NCI-H2107 (cell line): ENCODE measurements at places on chromosomes 3 and 15.

DNA sequence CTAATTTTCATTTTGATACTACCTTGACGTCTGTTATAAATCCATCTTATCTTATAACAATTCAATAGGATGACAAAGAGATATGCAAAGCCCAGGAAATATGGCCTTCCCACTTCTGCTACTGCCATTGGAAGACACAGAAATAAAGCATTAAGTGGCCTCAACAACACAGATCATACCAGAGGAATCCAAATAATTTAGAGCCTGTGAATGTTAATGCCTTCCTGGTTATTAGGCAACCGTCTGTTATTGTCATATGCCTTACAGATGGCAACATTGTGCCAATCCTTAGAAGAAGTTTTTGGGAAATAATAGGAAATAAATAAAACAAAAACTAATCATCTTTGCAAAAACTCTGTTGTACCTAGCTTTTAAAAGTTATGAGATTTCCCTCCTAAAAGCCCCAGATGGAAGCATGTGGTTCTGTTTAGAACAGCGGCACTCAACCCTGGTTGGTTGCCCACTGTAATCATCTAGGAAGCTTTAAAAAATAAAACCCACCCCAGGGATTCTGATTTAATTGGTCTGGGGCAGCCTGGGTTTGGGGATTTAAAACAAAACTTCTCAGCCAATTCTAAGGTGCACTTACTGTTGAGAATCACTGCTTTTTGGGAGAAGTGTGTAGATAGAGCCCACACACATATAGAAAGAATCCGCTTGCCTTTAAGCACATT, 704.8 kb upstream of the CFAP20DC start:
- DNase-seq: no peak

DNA sequence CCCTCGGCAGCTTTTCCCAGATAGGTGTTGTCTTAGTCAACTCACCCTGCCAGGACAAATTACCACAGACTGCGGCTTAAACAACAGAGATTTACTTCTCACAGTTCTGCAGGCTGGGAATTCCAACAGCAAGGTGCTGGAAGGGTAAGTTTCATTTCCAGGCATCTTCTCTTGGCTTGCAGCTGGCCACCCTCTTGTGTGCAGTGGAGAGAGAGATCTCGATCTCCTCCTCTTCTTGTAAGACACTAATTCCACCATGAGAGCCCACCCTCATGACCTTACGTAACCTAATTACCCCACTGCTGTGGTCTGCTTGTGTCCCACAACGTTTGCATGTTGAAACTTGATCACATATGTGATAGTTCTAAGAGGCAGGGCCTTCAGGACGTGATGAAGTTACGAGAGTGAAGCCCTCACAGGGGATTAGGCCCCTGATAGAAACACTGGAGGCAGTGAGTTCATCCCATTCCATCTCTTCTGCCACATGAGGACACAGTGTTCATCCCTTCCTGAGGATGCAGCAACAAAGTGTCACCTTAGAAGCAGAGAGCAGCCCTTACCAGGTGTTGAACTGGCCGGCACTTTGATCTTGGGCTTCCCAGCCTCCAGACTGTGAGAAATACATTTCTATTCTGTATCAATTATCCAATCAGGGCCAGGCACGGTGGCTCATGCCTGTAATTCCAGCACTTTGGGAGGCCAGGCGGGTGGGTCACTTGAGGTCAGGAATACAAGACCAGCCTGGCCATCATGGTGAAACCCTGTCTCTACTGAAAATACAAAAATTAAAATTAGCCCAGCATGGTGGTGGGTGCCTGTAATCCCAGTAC, 247.7 kb downstream of the PLCL2 start:
- DNase-seq: no peak

DNA sequence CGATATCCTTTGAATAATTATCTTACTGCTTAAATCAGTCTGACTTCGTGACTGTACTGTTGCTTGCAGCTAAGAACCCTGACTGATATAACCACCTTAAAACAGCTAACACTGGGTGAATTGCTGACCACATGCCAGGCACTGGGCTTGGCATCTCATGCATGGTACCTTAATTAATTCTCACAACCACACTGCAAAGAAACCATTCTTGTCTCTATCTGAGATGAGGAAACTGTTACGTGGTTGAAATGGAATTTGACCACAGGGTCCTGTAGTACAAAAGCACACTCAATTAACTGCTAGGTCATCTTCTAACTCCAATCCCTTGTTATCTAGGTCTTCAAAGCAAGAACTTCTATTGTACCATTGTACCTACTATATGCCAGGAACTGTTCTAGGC, 92.7 kb upstream of the PRICKLE2 start:
- no peak for DNase-seq

DNA sequence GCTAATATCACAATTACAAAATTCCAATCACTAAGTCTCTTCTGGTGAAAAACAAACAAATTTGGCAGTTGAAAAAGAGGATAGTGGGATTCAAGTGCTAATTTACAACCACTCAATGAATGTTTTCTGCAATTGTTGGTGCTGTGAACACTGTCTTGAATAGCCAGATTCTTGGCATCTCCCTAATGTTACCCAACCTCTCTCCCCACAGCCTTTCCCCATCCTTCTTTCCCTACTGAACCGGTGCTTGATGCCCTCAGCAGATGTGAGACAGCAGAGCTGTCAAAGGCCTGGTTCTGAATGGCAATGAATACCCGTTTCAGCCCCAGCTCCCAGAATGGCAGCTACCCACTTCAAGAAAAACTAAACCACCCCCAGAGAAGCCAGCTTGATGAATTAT, 22.5 kb upstream of the BHLHE40 start:
- no peak for DNase-seq

DNA sequence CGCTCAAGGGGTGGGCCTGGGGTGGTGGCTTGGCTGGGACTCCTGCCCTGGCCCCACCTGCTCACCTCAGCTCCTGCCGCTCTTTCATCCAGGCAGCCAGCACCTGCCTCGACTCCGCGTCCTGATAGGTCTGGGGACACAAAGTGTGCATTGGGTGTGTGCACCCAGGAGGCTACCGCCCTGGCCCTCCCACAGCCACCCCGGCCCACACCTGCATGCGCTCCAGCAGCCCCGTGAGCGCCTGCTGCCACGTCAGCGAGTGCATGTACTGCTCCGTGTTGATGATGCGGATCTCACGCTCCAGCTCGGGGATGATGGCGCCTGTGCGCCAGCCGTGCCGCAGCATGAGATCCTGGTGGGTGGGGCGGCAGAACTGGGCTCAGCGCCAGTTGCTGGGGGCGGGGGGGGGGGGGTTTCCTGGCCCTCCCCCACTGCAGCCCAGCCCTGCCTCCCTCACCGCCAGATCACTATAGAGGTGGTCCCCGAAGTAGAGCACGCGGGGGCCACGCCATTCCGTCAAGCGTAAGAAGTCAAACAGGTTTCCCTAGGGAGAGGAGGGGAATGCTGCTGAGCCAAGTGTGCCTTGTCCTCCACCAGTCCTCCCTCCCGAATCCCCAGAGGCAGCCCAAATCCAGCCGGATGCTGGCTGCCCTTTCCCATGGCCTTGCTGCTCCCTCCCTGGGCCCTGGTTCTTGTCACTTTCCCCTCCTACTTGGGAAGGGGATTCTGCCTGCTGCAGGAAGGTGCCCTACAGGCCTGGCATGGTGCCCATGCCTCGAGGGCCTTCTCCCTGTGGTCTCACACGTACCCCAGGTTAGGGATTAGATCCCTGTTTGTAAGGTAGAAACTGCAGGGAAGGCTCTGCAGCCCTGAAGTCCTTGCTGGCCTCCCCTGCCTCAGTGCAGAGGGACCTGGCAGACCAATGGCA, 8.6 kb downstream of the NT5DC2 start:
- no peak for DNase-seq

DNA sequence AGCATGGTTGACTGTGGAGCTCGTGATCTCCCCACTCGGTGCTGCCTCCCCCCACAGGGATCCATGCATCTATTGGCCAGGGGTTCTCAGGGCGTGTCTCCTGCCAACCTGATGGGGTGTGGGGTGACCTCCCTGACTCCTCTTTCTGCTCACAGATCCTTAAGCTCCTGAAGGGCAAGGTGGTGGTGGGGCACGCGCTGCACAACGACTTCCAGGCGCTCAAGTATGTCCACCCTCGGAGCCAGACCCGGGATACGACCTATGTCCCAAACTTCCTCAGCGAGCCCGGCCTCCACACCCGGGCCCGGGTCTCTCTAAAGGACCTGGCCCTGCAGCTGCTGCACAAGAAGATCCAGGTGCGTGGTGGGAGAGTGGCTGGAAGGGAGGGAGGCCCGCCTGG, 7.9 kb downstream of the AEN start:
- no peak for DNase-seq

DNA sequence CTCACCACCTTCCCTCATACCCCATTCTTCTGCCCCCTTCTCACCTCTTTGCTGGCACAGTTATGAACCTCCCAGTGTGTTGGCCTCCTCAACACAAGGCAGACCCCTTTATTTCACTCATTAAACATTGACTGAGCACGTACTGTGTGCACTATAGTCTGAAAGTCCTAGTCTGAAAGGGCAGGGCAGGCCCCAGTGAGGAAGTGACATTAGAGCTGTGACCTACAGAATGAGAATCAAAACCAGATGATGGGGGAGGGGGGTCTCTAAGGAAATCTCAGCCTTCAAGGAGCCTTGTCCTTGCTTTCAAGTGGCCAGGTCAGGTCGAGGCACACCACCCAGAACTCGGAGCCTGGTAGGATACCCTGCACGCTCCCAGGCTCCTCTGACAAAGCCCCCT, 3.5 kb downstream of the SLC28A1 start:
- no peak for DNase-seq

- DNase-seq: no peak
Measured at GRCh38 chr3:33115024-33115768, 1.4 kb downstream of the CRTAP start.

DNA sequence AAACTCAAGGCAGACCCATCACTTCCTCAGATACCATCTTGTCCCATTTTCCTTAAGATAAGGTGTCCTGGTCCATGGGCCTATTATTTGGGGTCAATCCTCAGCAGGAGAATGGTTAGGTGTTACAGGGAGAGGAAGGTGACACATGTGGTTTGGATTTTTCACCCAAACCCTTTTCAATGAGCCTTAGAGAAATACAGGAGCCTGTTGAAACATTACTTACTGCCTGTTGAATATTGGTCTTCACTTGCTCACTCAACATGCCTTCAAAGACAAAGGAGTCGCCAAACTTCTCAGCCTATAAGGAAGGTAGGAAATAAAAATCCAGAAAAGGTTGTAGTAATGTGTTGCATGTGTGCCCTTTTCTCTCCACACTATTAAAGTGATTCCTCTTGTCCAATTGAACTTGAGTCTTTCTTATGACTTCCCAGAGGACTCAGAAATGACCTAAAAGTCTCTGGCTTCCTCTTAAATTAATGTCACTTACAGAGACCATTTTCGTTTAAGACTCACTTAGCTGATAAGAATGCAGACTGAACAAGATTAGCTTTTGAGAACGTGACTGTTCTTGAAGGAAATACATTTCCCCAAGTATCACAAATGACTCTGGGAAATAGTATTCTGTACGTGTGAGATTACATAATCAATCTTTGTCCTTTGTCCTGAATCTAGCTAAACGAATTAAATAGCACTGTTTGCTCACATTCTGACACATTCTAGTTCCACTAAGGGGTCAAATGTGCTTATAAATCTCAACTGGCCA, 17.8 kb downstream of the SUMF1 start:
- no peak for DNase-seq

DNA sequence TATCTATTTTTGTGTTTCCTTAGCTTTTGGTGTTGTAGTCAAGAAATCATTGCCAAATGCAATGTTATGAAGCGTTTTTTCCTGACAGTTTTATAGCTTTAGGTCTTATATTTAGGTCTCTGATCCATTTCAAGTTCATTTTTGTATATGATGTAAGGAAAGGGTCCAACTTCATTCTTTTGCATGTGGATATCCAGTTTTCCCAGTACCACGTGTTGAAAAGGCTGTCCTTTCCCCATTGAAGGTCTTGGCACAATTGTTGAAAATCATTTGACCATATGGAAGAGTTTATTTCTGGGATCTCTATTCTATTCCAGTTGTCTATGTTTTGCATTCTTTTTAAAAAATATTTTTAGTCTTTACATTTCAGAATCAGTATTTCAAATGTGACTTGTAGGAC, 14.6 kb upstream of the SNRPN start:
- no peak for DNase-seq

GRCh38 chr3:33186524-33187367, 31.9 kb downstream of the SUSD5 start:
- DNase-seq: no peak

DNA sequence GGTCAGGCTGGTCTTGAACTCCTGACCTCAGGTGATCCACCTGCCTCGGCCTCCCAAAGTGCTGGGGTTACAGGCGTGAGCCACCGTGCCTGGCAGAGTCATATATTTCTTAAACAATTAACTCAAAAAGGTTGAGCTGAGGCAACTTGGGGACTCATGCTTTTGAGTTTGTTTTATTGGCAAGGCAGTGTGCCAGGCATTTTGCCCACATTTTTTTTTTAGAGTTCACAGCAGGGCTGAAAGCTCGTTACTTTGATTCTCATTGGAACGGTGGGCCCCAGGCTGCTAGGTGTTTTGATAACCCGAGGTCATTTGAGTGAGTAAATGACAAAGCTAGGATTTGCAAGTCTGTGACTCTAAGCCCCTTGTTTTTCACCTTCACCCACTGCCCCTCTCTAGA, 76.2 kb downstream of the CCK start:
- DNase-seq: no peak

GRCh38 chr15:38299216-38299615, 46.6 kb downstream of the SPRED1 start:
- DNase-seq: no peak

DNA sequence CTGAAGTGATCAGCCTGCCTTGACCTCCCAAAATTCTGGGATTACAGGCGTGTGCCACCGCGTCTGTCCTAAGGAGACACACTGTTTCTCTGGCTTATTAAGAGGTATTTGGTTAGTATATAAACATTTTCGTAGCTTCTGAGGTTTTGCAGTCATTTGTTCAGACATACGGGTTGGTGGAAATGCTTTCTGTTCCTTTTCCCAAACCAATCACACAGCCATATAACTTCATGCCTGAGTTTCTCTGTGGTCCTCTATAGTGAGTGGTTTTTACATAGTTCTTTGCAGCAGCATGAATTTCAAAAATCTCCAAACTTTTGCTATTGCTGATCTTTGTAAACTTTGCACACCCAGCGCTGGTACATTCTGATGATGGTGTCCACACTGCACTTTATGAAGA, 100.5 kb downstream of the AKAP13 start:
- no peak for DNase-seq

GRCh38 chr15:88636654-88637053, 2.2 kb upstream of the ISG20 start:
- DNase-seq: no peak

DNA sequence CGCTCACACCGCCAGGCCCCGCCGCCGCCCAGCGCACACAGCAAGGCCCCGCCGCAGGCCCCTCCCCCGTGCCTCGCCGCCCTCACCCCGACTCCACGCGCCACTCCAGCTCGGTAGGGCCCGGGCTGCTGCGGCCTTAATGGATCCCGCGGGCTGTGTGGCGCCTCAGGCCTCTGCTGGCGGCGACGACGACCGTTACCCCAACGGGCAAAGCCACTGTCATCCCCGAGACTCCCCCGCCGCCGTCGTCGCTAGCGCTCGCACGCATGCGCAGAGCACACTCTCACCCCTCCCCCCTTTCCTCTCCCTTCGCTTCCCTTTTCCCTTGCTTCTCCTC, at the start of gene MSL2:
Gene MSL2 (minus strand): TSS at position 272 of the 337 bp plus-strand sequence. CDS start 1,222 bp downstream, outside the sequence.
- no peak for DNase-seq
